ENCODE measurements at places on chromosomes 7 and 10.

- no peak for DNase-seq
Measured at GRCh38 chr7:3107228-3107763, 63.6 kb upstream of the CARD11 start.

- DNase-seq: no peak
Measured at GRCh38 chr7:30764030-30764975, 6.9 kb upstream of the MINDY4 start.

- no peak for DNase-seq
Measured at GRCh38 chr10:17859492-17860156, 50.5 kb downstream of the MRC1 start.

DNA sequence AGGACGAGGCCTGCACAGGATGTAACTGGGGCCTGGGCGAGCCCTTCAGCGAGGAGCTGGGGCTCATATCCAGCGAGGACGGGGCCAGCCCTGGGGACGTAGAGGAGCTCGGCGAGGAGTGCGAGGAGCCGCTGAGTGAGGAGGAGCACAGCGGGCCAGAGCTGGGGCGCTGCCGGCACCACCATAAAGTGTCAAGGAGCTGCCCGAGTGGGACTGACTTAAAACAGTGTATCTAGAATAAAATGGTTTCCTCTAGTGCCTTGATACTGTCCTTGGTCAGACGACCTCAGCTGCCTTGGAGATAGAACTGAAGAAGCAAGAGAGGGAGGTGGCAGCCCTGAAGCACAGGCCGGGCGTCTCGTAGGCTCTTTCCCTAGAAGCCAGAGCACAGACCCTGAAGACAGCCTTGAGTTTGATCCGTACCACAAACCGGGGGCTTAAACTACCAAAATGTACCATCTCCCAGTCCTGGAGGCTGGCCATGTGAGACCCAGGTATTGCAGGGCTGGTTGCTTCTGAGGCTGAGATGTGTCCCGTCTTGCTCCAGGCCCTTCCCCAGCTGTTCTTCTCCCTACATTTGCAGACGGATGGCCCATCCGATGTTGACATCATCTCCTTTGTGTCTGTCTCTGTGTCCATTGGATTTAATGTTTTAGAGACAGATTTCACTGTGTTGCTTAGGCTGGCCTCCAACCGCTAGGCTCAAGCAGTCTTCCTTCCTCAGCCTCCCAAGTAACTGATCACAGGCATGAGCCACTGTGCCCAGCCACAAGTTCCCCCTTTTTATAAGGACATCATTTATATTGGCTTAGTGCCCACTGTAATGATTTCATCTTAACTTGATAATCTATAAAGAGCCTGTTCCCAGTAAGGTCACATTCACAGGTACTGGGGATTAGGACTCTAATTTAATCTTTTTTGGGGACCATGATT, 35.8 kb downstream of the DNAJB6 start:
- DNase-seq: no peak

- no peak for DNase-seq
Measured at GRCh38 chr10:18968159-18968558, 80.4 kb upstream of the MALRD1 start.

GRCh38 chr10:60942788-60943315, 1.1 kb downstream of the RHOBTB1 start:
- no peak for DNase-seq

DNA sequence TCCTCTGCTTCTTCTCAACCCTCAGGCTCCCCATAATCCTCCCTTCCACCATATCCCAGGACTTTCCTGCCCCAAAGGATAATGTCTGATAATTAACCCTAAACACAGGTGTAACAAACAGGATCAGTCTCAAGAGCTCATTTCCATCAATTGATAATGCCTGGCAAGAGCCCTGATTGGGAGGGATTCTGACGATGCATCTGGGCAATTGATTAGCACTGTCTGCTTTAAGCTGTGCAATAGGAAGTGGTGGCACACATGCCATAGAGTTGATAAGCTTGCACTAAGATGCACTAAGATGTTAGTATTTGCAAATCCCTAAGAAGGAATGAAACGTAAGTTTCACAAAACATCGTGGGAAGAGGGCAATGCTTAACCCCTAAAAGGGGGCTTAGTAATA, 27.4 kb upstream of the EGR2 start:
- no peak for DNase-seq

Data from foreskin melanocyte (primary cell).